ENCODE measurements at places on chromosomes 2 and 18.

GRCh38 chr2:223943561-223944008 lies 1.6 kb downstream of the WDFY1 start:
- no peak for DNase-seq

- DNase-seq = no peak
These were observed 54.6 kb downstream of the ANKRD44 start for GRCh38 chr2:197256021-197256420.

- DNase-seq = no peak
These were observed 323.1 kb downstream of the RBM43 start for GRCh38 chr2:150938527-150938926.

DNA sequence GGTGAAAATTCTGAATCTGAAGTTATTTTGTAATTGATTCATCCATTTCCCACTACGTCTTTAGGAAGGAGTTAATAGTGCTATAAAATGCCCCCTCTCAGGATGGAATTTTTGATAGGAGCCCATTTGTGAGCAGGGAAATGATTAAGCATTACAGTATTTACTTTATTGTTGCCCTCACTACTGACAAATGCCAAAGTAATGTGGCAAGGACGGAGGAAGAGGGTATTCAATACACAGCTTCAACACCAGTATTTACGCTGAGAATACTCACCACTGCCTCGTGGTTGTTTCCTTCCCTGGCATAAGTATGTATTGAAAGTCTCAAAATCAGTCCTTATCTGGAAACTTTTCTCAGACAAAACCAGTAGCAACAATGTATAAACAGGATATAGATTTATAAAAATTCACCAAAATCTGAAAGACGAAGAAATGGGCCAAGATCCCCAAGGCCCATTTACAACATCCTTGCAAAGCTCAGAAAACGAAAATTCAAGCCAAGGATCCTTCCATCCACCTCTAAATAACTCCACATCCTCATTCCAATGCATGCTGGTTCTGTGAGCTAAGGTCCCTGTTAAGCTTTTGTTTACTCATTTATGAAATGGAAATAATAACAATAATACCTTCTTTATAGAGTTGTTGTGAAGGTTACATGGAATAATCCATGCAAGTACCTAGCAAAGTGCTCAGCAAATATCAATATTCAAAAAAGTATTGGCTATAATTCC lies 29.3 kb downstream of the FEZ2 start:
- DNase-seq = no peak

- DNase-seq = no peak
These were observed 11.6 kb downstream of the SRSF7 start for GRCh38 chr2:38739524-38739923.

GRCh38 chr2:31979956-31980355 lies 30.9 kb downstream of the MEMO1 start:
- DNase-seq = no peak

DNA sequence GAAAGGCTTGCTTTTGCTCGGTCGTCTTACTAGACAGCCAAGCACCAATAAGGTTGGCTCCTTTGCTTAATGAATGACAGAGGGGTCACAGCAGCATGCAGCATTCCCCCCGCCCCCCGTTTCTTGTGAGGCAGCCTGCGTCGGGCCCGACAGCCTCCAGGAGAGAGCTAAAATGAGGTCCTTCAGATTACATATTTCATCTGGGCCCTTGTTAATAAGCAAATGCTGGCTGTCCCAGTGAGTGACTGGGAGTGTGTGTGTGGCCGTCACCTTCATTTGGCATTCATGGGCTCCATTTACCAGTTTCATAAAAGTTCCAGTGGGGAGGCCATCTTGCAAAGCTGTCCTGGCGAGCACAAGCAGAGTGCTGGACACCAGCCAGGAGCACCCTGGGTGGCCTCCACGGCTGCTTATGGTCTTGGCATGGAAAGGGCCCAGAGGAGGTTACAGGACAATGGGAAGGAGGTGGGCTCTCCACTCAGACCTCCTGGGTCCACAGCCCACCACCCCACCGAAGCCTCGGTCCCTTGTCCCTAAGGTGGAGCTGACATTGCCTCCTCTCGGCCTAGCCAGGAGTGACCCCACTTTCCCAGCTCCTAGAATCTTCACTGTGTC lies 37.2 kb downstream of the ODC1 start:
- no peak for DNase-seq

- no peak for DNase-seq
These were observed 18.3 kb upstream of the NEDD4L start for GRCh38 chr18:58025733-58026132.

DNA sequence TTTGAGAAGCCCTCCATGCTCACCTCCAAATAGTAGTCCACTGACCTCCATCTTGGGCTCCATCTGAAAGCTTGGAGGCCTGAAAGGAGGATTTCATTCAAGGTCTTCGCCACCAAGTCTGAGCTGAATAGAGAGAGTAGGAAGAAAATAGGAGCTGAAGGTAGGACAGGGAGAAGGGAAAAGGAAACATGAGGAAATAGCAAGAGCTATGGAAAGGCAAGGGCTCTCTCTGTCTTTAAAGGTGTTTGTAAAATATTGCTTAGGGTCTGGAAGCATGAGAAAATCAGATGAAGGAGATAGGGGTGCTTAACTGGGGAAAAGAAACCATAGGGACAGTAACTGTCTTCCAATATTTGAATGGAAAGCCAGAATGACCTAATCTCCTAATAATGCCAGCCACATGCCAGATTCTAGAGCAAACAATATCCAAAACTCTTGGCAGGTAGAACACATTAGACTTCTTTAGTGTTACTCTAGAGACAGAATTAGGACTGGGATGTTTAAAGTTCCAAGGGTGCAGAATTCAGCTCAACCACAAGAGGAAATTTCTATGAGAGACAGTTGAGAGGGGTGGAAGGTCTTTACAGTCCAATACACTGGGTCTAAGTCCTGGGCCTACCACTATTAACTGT lies 67.4 kb downstream of the NAB1 start:
- DNase-seq = no peak

DNA sequence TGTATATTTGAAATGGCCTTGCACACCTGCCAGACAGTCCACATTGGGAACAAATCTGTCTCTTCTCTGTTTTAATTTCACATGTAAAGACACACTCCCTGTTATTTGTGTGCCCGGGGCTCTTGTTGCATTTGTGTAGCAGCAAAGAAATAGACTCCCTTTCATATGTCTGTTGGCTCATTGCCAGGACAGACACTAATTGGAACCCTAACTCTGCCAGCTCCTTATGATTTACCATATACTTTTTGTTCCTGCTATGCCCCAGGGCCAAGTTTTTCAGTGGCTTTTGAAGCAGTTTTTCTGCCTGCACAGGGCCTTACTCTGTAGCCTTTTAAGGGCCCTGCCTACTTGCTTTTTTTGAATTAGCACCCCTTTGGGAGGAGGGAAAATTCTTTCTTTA lies 396.9 kb downstream of the DLGAP1 start:
- DNase-seq = no peak

- no peak for DNase-seq
These were observed 4.5 kb upstream of the GAL3ST2 start for GRCh38 chr2:241772063-241772499.

GRCh38 chr2:74440378-74441169 lies 1.2 kb downstream of the RTKN start:
- no peak for DNase-seq
